ENCODE measurements at places on chromosomes 16 and 17.

- DNase-seq, result peak; percentile 92
Measured at GRCh38 chr16:84836234-84836647, 16.5 kb downstream of the CRISPLD2 start.

GRCh38 chr17:82083533-82084359 is 14.3 kb downstream of the FASN start:
- DNase-seq, result peak; percentile 16

GRCh38 chr17:227946-228615 is 46.6 kb upstream of the DOC2B start:
- peak; percentile 64 for DNase-seq

DNA sequence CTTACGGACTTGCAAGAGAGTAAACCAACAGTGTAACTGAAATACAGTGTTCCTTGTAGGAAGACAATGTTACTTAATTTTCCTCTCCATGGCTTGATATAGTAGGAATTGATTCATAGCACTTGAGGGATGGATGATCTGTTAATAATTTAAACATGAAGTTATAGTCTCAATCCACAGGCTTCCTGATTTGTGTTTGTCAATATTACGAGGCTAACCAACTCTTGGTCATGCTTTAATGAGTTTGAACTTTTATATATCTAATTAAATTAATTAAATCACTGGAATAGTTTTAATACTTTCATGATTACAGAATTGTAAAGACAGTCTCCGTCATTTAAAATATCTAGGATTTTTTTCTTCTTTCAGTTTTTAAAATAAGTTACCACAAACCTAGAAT is 112.0 kb upstream of the HAS3 start:
- DNase-seq, result no peak

GRCh38 chr17:50841949-50842354 is 6.6 kb downstream of the WFIKKN2 start:
- DNase-seq, result peak; percentile 85

GRCh38 chr17:45235416-45236281 is 14.0 kb downstream of the FMNL1 start:
- peak; percentile 76 for DNase-seq

- DNase-seq, result peak; percentile 34
Measured at GRCh38 chr17:30599428-30600059, 122.3 kb downstream of the GOSR1 start.

GRCh38 chr16:84924331-84925091 is 86.8 kb downstream of the ZDHHC7 start:
- peak; percentile 81 for DNase-seq

- DNase-seq, result no peak
Measured at GRCh38 chr17:8542599-8543502, 87.7 kb downstream of the MYH10 start.

- DNase-seq, result no peak
Measured at GRCh38 chr17:77827039-77827438, 131.5 kb upstream of the TNRC6C start.

- no peak for DNase-seq
Measured at GRCh38 chr16:27526180-27526579, 23.5 kb downstream of the GTF3C1 start.

DNA sequence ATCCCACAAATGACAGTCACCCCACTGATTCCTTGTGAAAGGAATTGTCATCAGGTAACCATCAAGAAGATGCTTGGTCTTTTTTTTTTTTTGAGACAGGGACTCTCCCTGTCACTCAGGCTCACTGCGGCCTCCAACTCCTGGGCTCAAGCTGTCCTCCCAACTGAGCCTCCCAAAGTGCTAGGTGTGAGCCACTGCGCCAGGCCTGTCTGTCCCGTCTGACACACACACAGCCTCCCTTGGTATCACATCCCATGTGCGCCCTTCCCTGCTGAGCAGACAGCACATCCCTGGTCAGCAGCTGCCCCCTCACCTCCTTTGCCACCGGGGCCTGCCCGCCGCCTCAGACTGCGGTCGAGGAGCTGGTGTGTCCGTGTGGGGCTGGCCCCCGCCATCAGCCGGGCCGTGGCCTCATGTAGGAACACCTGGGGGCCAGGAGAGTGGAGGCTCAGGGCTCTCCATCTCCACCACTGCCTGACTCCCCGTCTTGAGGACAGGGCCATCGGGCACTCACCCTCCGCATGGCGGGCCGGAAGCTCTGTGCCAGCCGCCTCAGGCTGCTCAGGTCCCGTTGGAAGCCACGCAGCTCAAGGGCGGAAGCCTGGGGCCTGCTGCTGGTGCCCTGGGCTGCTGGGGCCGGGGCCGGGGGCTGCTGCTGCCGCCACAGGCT is 23.6 kb downstream of the SREBF1 start:
- DNase-seq, result no peak

DNA sequence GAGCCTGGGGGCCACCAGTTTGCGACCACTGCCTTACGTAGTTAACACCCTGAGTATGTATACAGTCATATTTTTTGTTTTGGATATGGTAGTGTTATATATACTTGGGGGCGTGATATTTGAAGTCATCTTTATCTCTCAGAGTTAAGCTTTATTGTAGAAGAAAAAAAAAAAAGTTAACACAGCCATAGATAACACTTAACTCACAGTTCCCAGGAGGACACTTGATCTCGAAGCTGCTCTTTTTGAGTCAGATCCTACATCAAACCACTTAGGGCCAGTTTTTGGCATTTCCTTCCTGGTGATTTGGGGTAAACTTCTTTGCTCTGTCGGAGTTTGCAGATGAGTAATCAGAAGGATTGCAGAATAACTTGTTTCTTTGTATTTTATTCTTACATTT is 5.8 kb downstream of the ITPRIPL2 start:
- DNase-seq, result no peak

GRCh38 chr16:27403601-27403992 is 1.6 kb downstream of the IL21R start:
- DNase-seq, result no peak

GRCh38 chr17:36017799-36018198 is at the start of gene CCL23:
CCL23 (minus strand) TSS chr17:36017972; CDS start chr17:36017897, 75 bp downstream.
- DNase-seq, result no peak

GRCh38 chr16:81626181-81626674 is 152.9 kb upstream of the PLCG2 start:
- DNase-seq, result no peak

DNA sequence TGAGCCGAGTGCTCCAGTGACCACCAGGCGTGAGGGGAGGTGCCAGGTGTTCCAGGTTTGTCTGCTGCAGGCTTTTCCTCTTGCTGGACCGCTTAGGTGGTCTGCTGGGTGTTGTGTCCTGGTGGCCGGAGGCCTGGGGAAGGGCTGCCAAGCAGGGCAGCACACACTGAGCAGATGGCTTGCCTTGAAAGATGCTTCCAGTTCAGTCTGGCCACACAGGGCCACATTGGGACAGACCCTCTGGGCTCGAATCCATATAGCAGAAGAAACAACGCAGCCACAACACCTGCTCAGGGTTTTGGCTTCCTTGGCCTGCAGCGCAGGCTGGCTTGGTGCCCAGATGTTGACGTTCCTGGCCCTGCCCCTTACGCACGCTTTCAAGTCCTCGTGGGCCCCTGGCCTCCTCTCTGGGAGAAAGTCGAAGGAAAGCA is 24.8 kb downstream of the GINS2 start:
- DNase-seq, result peak; percentile 53

DNA sequence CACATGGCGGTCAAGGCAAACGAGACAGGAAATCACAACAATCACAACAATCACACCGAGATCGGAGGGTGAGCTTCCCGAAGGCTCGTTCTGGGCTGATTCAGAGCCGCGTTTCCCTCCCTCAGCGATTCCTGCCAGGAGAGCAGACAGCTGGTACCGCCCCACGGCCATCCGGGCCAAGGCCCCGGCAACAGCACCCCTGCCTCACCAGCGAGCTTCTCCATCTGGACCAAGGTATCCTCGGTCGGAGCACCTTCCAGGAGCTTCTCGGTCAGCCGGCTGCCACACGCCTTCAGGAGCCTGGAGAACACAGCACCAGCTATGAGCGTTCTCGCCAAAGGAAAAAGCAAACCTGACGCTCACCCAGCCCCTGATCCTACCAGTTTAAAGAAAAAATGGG is 15.2 kb upstream of the PLD6 start:
- DNase-seq, result no peak

GRCh38 chr16:24270721-24271442 is 14.7 kb downstream of the CACNG3 start:
- no peak for DNase-seq

DNA sequence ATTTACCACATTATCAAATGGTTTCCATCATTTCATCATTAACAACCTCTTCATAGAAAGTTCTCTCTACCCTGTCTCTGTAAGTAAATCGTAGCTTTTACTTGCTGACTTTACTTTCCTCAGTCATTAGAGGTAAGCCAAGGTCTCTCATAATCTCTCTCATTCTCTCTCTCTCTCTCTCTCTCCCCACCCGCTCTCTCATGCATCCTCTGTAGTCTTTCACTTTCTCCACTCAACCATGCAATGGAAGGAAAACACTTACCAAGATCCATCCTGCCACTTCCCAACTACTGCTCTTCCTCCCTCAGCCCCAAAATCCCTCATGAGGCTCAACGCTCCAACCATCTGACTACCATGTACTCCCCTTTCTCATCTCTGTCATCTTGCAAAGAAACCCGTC is 6.1 kb downstream of the CEP112 start:
- no peak for DNase-seq

DNA sequence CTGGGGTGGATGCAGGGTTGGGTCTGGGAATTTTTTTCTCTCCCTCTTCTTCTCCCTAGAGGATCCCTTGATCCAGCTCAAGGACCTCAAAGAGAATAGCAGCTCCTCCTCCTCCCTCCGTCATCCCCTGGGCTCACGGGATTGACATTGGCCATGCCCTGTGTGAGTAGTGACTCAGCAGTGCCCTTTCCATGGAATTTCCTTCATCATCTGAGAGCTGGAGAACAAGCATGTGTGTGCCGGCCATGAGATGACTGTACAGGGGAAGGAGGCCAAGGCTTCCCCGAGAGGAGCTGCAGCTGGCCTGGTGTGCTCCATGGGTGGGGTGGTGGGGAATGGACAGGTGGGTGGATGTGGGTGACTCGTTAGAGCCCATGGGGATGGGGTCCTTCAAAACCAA is 8.9 kb upstream of the WSCD1 start:
- peak; percentile 61 for DNase-seq

DNA sequence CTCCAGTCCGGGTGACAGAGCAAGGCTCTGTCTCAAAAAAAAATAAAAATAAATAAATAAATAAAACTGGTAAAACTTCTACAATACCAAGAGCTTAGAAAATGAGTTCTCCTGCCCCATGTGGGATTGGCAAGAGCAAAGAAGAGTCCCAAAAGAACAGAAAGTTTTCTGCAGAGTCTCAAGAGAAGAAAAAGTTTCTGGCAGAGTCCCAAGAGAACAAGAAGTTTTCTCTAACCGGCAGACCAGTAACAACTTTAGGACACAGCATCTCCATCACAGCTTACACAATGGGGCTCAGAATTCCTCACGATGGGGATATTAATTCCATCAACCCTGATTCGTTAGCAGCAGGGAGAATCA is 1.1 kb downstream of the SLC39A11 start:
- no peak for DNase-seq

- no peak for DNase-seq
Measured at GRCh38 chr17:17712268-17712924, 31.1 kb downstream of the RAI1 start.

DNA sequence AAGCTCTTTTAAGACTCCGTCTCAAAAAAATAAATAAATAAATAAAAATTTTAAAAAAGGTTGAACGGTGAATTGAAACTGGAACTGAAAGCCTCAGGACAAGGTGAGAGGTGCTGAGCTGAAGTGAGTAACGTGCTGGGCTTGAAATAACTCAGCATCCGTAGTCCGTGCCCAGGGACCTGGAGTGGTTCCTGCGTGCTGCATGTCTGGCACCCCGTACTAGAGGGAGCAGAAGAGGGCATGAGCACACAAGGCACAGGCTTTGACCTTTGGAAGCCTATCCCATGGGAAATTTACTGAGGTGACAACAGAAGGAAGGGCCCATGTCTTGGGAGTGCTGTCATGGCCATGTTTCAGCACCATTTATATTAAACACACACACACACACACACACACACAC is 4.5 kb upstream of the MEIOB start:
- DNase-seq, result peak; percentile 21

- no peak for DNase-seq
Measured at GRCh38 chr16:71257768-71258167, 27.2 kb upstream of the HYDIN start.

GRCh38 chr16:12228602-12229499 is 252.3 kb downstream of the SNX29 start:
- DNase-seq, result peak; percentile 75

- no peak for DNase-seq
Measured at GRCh38 chr17:78252111-78252634, 20.7 kb downstream of the TMEM235 start.

DNA sequence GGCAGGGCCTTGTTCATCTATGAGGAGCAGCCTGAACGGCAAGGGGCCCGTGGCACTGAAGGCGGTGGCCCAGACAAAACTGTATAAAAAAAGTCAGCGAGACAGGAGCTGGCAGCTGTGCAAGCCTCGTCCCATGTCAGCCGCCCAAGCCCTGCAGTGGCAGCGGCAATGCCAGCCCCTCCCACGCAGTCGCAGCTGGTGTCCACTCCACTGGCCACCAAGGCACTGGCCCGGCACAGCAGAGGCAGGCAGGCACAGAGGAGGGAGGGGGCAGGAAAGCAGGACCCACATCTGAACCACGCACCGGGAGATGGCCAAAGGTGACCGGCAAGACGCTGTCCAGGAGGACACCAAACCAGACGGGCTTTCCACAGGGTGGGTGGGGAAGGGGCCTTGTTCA is 15.9 kb upstream of the C16orf95 start:
- no peak for DNase-seq

- peak; percentile 89 for DNase-seq
Measured at GRCh38 chr17:78341559-78342448, 18.1 kb downstream of the SOCS3 start.

DNA sequence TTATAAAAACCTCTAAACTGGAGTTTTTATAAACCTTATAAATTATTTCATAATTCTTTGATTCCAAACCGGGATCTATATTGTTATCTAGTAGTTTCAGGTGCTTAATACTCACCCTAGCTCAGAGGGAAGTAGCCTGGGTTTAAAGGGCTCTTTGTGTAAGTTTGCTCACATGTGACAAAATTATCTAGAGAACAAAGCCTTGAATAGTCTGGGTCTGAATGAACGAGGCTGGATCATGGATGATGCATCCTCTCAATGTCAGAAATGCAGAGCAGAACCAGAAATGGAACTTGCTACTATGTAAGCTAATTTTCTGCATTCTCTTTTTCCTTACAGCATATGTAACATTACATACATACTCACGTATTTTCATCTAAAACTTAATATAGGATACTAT is 103.9 kb upstream of the NETO2 start:
- DNase-seq, result no peak

GRCh38 chr17:82737967-82738877 is 2.8 kb downstream of the FN3K start:
- DNase-seq, result peak; percentile 5

All from kidney (tissue), 22 donors.